Effector memory CD8-positive, alpha-beta T cell (primary cell): ENCODE measurements at places on chromosomes 4 and X.

- no peak for DNase-seq
These were observed 13.5 kb downstream of the ASB11 start for GRCh38 chrX:15301924-15302323.

DNA sequence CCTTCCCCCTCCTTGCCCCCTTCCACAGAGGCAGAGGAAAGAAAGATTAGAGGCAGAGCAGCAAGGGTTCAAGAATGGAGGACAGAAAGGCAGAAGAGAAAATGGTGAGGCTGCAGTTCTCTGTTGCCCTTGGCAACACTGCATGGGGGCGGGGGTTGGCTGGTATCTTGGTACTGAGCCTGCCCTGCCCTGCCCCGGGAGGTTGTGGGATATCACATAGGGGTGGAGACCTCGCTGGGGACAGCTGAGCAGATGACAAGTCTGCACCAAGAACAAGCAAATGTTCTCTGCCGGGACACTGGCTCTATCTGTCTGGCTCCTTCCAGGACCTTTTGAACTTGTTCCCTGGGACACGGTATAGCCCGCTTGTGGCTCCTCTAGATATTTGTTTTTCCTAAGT is 39.8 kb downstream of the NHS start:
- no peak for DNase-seq

- DNase-seq = no peak
These were observed 72.4 kb upstream of the ANXA10 start for GRCh38 chr4:168019921-168020320.

GRCh38 chr4:180840142-180840541 is 1403.1 kb upstream of the TENM3 start:
- DNase-seq = no peak

GRCh38 chr4:140533951-140534480 is 10.0 kb downstream of the ELMOD2 start:
- no peak for DNase-seq

- no peak for DNase-seq
These were observed 577 bp upstream of the YIPF7 start for GRCh38 chr4:44652002-44652401.

DNA sequence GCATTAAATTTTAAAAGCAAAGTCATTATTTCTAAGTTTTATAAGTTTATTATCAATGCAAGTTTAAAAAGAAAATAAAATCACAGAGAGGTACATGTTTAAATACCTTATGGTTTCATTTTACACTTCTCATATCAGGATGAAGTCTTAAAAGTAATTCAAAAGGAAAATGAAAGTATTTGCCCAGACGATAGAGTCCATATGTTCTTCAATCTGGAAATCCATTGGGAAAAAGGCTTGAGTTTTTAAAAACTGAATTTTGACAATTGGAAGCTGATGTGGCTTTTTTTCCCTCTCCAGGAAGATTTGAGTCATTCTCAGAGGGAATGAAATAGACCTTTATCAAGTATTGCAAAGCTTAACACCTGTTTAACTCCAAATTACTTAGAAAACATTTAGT is 37.1 kb downstream of the MAB21L2 start:
- no peak for DNase-seq

DNA sequence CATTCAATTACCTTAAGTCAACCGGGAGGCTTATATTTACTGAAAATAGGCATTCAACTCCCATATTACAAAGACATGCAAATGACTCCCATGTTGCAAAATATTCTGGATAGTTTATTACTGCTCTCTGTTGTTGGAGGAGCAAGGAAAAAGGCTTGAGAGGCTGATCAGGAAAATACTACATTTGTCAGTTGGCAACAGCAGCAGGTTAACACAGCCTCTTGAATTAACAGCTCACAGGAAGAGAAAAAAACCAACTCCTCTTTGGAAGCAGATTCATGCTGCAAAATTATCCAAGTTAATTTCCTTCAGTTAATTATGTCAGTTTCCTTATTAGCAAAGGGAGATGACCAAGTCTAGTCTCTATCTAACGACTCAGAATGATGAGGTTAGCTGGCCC is 238.9 kb downstream of the MAML3 start:
- DNase-seq = no peak

GRCh38 chr4:72313121-72313520 is 255.9 kb downstream of the ADAMTS3 start:
- no peak for DNase-seq

DNA sequence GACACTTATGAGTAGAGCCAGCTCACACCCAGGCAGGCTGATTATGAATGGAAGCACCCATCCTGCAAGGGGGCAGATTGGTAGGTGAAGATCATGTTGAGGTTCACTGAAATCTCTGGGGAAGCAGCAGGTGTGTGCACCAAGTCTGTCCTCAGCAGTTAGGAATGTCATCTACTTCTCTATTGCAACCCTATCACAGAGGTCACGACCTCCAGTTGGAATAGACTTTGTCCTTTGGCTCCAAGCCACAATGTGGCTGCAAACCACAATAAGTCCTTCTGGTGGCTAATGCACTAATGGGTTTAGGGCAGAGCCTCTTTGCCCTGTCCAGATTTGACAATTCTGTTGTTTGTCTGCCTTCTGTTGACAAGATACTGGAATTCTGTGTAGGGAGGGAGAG is 1056.7 kb downstream of the PCDH19 start:
- DNase-seq = no peak

DNA sequence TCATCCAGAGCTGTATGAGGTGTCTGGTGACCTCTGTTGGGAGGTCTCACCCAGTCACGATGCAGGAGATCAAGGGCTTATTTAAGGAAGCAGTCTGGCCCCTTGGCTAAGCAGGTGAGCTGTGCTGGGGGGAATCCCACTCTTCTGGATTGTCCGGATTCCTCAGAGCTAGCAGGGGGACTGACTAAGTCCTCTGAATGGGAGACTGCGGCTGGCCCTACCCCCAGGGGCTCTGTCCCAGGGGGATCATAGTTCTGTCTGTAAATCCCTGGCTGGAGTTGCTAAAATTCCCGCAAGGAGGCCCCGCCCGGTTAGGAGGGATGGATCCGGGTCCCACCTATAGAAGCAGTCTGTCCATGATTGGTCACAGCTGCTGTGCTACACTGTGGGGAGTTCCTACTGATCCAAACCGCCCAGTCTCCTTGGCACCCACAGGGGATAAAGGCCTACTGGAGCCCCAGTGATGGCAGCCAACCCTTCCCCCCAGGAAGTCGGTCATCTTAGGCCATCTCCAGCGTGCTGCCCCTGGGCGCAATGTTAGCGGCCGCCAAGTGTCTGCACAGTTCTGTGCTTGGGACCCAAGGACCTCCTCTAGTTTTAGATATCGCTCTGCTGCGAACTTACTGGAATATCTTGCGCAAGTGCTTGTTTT is 118.2 kb upstream of the KLF8 start:
- DNase-seq = no peak

DNA sequence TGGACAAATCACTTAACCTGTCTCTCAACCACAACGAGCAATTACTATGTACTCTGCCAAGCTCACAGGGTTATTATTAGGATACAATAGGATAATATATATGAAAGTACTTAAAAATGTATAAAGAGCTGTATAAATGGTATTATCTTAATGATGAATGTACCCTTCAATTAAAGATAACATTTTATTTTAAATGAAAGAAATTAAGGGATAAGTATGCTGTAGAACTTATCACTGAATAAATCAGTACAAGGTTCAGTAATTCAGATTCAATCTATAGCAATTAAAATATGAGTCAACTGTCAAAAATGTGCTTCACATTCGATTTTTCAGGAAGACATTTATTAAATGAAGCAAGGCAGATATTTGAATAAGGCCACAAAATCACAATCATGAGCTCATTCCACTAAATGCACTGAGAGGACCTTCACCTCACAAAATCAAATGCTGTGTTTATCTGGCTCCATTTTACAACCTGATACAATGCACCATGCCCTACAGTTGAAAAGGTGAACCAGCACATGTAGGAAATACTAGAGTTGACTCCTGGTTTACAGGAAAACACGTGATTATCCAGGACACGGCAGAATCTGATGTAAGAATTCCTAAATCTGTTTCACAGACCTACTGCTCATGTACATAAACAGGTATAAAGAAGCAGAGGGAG is 4.4 kb downstream of the LRCH2 start:
- DNase-seq = no peak

DNA sequence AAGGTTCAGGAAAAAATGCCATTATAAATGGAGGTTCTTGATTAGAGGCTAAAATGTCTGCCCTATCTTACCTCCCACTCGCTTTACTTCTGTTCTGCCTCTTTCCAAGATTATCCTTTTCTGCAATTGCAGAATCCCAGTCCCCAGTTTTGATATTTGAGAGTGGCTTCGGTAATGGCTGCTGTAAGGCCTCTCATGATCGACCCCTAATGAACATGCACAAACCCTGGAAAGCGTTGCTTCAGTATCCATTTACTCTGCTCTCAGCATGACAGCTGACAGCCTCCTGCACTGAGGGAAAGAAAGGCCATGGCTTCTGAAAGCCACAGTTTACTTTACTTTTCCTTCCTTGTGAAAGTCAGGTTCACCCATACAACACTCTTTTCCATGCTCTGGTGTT is 325.4 kb upstream of the GALNT7 start:
- no peak for DNase-seq

GRCh38 chrX:109856974-109857373 is 123.9 kb upstream of the ACSL4 start:
- DNase-seq = peak; percentile 19

GRCh38 chr4:141307241-141307689 is 86.6 kb downstream of the ZNF330 start:
- DNase-seq = peak; percentile 60

DNA sequence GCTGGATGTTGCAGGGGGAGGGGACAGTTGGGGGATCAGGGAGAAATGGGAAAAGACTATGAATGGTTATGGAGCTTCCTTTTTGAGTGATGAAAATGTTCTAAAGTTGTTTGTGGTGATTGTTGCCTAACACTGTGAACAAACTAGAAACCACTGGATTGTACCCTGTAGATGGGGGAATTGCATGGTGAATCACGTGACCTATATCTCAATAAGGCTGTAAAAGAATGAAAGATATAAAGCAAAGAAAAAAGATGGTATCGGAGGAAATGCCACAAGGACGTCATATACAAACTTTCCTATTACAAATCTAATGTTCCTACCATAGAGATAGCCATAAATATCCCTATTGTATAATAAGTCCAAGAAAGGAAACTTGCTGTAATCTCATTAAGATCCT is 20.6 kb upstream of the CT55 start:
- DNase-seq = no peak

DNA sequence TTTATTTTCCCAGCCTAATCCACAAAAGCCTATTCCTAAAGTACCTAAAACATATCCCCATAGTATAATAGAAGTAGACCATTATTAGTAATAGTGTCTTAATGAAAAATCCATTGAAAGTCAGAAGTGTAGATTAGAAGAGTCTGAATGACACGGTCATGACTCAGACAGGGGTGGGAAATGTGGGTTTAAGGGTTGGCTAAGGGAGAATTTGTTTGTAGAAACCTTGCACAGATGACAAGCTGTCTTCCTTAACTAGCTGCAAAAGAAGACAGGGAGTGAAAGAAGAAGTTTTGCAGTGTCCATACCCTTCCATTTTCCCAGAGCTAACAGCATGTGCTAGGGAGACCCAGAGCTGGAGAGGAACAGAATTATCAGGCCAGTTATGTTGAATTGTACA is 242.7 kb upstream of the ETNPPL start:
- DNase-seq = no peak

DNA sequence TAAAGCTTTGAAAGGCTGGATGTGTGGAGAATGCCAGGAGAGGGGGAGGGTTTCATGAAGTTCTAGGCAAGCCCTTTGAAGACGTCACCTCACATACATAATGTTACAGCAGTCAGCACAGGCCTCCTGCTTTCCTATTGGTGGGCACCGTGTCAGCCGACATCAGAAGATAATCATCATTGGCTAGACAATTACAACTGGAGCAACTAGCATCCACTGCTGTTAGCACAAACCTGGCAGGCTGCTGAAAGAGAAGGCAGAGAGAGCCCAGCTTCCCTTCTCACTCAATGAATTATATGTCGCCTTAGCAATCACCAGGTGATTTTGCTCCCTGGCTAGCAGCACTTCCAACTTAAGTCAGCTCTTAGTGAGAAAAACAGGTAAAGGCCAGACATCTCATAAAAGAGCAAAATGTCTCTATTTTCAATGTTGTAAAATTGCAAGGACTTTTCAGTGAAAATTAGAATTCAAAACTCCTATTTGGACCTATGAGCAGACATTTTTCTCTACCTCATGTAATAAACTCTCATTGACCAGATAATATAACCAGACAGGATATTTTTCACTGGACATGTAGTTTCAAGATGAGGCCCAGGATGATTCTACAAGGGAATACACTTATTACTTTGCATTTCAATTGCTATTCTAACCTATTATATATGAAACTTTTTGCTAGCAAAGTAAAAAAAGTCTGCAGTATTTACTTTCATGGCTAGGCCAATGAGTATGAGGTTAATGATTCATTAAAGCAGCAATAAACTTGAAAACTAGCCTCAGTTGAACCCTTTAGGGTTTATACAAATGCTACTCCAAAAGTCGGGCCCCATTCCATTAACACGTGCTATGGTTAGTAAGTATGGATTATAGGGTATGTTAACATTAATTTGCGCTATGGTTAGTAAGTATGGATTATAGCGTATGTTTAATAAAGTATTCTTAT is 4.3 kb downstream of the ELOVL6 start:
- peak; percentile 63 for DNase-seq

- no peak for DNase-seq
These were observed 50.3 kb downstream of the MAML3 start for GRCh38 chr4:140103676-140104075.

- no peak for DNase-seq
These were observed 104.7 kb upstream of the TLR2 start for GRCh38 chr4:153579410-153579809.

DNA sequence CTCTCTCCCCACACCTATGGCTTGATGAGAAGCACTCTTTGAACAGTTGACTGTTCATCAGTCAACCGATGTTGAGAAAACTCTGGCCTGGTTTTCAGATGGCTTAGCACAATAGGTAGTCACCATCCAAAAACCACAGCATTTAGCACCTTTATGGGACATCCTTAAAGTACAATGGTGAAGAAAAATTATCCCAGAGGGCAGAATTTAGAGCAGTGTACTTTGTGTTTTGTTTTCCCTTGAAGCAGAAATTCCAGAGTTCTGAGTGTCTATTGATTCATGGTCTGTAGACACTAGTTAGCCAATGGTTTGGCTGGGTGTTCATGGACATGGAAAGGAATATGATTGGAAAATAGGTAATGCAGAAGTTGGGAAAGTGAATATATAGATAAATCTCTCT is 487.0 kb downstream of the PDHA2 start:
- DNase-seq = no peak

DNA sequence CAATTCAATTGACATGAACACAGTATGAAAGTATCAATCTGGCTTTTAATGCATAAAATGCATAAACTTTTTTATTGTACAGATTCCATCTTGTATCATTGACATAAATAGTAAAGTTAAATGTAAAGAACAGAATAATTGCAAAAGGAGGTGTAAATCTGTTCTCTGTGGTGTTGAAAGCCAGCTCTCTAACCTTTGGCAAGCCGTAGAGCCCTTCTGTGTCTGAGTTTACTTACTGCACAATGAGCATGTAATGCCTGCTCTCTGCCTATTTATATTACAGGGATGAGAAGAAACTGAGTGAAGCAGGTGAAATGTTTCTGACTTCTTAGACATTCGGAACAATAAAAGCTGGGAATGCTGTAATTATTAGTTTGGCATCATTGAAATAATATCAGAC is 389.3 kb upstream of the EPHA5 start:
- no peak for DNase-seq

- DNase-seq = no peak
These were observed 2126.4 kb upstream of the TENM3 start for GRCh38 chr4:180116840-180117239.

GRCh38 chr4:44978020-44978419 is 251.7 kb upstream of the GNPDA2 start:
- no peak for DNase-seq

- DNase-seq = no peak
These were observed 5.6 kb upstream of the PCDH7 start for GRCh38 chr4:30714408-30715031.
